ENCODE measurements at places on chromosomes 1 and 21.

- DNase-seq, result no peak
Measured at GRCh38 chr1:107546576-107546975, 405.7 kb downstream of the NTNG1 start.

DNA sequence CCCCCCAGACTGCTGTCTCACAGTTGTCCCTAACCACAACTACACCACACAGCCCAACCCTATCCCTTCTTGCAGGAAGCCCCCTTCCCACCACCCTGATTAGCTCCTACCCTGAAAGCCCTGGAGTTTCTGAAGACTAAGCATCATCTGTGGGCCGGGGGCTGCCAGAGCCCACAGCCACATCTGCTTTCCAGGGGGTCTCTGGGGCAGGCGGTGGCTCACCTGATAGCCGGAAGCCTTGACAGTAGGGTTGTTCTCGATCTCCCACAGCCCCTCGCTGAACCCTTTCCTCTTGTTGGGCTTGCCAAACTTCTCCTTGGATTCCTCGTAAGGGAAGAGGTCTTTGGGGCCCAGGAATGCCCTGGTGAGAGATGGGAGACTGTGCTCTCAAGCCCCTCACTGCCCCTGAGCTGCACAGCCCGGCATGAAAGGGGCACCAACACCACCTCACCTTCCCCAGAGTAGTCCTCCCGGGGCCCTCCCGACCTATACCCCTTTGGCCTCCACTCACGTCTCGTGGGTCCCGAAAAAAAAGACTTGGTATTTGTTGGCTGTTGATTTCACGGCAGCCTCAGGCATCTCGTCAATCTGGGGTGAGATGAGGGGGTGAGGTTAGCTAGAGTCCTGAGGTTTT lies 4.0 kb upstream of the MRPL24 start:
- DNase-seq, result no peak

GRCh38 chr1:209249785-209250440 lies 333.6 kb upstream of the CAMK1G start:
- DNase-seq, result no peak

DNA sequence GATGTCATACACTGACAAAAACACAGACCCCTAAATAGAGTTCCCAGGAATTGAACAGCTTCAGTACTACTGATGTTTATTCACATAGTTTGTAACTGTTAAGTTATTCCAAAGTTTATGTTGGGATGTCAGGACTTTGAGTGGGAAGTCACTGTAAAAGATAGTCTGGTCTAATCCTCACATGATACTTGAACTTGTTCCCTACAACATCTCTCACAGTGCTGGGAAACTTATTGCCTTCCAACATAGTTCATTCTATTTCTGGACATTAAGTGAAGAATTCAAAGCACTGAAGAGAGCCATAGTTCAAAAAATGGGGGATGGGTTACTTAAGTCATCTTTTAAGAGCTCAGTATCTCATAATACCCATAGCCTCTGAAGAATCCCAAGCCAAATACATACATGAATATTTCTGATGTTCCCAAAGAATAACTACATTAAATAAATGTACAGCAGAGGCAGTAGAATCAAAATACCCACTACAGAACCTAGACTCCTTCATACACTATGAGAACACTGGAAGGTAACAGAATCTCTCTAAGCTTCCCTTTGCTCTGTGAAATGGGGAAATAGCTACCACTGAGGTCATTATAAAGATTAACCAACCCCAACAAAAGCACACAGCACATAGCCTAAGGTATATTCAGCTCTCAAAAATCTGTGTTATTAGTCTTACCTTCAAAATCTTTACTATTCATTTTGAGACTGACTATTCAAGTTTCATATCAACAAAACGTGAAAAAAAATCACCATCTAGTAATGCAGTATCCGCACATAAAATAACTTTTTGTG lies 81.4 kb downstream of the ESRRG start:
- no peak for DNase-seq

- no peak for DNase-seq
Measured at GRCh38 chr1:48695161-48695560, 81.5 kb downstream of the BEND5 start.

- DNase-seq, result no peak
Measured at GRCh38 chr1:166907763-166908162, 31.7 kb upstream of the TADA1 start.

- DNase-seq, result no peak
Measured at GRCh38 chr1:109765483-109765815, 1.7 kb upstream of the EPS8L3 start.

DNA sequence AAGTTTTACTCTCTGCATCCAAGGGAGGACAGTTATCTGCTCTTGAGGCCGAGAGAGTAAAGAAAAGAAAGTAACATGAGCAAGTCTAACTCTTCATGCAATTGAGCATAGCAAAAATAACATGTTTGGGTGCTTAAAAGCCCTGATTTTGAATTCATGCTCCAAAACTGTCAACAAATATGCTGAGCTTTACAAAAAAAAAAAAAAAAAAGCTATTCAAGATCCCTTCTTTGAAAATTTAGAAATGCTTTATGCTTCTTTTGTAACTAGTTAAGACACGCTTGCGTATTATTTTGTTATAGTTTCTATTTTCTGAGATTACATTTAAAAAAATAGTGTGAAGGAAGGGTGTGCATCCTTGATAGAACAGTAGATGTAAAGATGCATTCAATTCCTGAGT lies 1733.0 kb downstream of the MRPL39 start:
- DNase-seq, result no peak

DNA sequence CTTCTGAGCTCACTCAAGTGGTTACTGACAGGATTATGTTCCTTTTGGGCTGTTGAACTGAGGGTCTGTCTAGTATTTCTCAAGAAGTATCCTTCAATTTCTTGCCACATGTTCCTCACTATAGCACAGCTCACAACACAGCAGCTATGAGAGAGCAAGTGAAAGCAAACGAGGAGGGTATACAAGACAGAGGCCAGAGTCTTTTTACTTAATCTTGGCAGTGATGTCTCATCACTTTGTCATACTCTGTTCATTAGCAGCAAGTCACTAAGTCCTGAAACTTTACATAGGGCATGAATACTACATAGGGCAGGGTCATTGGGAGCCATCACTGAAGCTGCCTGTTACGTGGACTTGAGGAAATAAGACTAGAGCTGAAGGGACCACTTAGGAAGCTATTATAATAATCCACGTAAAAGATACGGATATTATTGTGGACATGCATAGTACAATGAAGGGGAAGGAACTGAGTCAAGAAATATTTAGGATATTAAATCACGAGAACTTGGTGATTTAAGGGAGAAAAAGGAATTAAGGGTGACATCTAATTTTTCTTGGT lies 63.7 kb downstream of the SLC30A7 start:
- DNase-seq, result no peak

GRCh38 chr1:96234299-96234698 lies 487.3 kb upstream of the PTBP2 start:
- no peak for DNase-seq

DNA sequence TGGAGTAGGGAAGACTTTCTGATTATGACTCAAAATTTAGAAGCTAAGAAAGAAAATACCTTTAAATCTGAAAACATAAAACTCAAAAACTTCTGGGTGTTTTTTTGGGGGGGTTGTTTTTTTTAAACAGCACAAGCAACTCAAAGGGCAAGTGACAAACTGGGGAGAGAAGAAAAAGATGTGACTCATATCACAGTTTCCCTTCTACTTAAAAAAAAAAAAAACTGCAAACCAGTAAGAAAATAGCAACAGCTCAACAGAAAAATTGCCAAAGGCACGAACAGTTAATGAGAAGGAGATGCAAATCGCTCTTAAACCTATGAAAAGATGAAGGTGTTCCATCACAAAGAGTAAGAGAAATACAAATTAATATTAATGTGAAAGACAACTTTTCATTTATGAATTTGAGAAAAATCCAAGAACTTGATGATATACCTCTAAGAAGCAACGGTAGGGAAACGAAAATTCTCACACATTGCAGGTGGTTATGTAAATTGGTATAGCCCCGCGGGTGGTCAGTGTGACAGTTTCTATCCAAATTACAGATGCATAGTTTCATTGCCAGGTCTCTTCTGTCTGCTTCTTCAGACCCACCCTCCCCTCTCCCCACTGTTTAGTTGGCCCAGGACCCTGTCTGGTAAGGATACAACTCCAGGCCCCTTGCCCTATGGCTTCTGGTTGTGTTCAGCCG lies 9.0 kb downstream of the IFNAR2 start:
- no peak for DNase-seq

DNA sequence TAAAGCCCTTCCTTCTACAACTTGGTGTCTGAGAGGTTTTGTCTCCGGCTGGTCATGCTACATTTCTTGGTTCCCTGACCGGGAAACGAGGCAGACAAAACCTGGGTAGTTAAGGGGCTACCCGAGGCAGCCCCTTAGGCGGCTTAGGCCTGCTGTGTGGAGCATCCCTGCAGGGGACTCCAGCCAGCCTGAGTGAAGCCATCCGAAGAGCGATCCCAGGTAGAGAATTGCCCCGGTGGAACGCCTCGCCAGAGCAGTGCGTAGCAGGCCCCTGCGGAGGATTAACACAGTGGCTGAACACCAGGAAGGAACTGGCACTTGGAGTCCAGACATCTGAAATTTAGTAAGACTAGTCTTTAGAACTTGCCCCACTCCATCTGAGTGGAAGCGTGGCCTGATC lies 21.2 kb upstream of the MYOCOS start:
- DNase-seq, result no peak

GRCh38 chr1:85148524-85149250 lies 52.1 kb downstream of the SYDE2 start:
- DNase-seq, result no peak

DNA sequence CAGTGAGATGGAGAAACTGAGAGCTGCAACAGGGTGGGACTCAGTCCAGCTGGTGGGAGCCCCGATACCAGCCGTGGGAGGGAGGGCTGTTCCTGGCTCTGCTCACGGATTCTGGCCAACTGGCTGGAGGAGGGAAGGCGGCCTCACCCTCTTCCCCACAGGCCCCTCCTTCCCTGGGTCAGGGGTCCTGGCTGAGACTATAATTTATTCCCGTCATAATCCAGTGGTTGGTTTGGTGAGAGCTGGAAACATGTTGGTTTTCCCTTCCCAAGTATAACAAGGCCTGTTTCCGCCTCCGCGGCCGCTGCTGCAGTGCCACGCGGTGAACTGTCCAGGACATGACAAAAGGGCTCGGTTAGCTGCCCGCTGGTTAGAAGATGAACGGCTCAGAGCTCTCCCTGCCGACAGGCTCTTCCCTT lies 10.0 kb downstream of the PTPRF start:
- no peak for DNase-seq

- DNase-seq, result no peak
Measured at GRCh38 chr1:37533317-37534093, 18.9 kb upstream of the MEAF6 start.

DNA sequence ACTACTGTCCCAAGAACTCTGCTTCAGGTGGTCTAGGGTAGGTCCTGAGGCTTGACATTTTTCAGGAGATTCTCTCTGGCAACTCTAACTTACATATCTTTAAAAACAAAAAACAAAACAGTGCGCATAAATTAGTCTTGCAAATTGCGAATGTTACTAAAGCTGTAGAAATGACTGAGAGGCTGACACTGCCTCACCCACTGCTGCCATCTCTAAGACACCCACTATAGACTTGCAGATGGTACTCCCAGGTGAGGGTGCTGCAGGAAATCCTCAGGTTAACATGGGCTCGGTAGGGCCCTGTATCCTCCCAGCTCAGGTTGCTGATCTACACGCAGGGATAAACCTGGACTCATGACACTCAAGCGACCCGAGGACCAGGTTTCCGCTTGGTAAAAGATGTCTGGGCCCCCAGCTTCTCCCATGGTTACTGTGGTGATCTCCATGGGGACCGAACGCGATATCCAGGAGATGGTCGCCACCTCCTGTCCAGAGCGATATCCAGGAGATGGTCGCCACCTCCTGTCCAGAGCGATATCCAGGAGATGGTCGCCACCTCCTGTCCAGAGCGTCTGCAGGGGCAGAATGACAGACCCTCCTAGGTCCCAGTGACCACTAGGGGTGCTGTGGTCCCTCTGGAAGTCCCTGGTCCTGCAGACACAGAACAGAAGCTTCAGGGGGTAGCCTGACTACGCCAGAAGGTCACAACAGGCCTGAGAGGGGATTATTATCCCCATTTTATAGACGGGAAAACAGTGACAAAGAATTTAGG lies 16.2 kb upstream of the LY9 start:
- DNase-seq, result peak; percentile 53

DNA sequence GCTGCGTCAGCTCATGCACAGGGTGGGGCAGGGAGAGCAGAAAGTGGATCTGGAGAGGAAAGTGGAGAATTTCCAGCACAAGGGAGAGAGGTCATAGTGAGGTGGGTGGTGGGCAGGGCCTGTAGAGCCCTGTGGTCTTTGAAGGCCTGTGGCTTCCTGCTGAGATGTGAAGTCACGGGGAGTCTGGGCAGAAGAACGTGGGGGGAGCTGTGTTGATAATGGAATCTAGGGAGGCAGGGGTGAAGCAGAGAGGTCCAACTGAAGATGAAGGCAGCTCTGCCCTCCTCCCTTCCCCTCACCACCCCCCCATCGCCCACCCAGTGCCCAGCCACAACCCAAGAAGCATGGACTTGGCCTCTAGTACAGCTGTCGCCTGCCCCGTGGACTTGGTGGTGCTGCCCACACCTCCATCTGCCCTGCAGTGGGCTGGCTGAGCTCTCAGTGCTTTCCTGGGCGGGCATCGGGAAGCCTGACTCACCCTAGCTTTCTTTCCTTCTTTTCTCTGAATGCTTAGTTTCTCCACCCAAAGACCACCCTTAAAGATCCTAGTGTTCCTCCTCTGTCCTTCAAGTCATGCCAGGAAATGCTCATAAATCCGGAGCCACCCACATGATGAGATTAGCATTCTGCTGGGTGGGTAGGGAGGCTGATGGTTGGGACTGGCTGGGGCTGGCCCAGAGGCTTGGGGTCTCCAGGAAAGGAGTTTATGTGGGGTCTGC lies 186.1 kb downstream of the TRABD2B start:
- DNase-seq, result no peak

- no peak for DNase-seq
Measured at GRCh38 chr1:5617546-5617945, 374.7 kb downstream of the NPHP4 start.

DNA sequence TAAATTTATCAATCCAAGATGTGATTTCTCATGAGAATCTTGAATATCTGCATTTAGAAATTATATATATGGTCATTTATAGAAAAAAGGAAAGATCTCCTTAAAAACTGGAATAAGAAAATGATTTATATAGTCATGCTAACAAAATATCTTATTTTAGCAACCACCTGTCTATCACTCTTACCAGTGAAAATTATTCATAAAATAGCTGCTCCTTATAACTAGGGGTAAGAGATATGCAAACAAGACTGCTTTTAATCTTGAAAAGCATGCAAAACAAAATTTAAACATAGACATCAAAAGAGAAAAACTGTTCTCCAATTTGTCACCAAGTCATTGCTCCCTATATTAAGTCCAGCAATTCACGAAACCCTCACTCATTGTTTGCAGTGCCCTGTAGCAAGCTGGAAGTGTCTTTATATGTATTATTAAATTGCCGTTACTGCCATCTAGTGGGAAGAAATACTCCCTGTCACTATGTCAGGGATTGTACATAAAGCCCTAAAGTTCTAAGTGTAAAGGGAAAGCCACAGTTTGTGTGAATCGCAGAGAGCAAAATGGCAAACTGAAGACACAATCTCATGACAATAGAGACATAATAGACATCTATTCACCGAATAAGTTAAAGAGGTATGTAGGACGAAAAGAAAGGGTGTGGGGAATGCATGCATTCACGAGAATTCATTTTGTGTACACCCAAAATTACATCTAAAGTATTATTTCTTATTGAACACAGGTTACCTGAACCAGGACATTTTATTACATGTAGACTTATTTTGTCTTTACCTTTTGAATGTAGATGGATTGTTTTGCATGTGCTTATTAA lies 600.5 kb downstream of the USP25 start:
- DNase-seq, result no peak
